ENCODE measurements at places on chromosomes 1 and 21.

- no peak for DNase-seq
These were observed 144.1 kb downstream of the DISC1 start for GRCh38 chr1:231770506-231771175.

DNA sequence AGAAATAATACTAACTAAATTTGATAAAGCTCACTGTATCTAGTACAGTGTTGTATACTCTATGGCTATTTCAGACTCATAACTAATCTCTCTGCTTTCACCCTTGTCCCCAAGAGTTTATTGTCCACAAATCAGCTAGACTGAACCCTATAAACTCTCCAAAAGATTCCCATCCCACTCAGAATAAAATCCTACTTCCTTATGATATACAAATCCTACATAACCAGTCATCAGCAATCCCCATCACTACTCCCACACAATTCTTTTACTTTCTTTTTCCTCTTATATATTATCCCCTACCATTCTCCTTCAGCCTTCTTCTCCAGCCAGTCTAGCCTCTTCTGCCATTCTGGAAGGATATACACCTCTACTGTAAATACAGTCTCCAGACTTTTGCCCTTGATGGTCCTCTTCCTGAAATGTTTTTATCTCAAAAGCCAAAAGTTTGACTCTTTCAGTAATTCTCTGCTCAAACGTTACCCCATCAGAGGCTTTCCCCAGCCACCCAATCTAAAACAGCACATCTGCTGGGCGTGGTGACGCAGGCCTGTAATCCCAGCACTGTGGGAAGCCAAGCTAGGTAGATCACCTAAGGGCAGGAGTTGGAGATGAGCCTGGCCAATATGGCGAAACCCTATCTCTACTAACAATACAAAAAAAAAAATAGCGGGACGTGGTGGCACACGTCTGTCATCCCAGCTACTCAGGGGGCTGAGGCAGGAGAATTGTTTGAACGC, 41.6 kb downstream of the ABL2 start:
- no peak for DNase-seq

DNA sequence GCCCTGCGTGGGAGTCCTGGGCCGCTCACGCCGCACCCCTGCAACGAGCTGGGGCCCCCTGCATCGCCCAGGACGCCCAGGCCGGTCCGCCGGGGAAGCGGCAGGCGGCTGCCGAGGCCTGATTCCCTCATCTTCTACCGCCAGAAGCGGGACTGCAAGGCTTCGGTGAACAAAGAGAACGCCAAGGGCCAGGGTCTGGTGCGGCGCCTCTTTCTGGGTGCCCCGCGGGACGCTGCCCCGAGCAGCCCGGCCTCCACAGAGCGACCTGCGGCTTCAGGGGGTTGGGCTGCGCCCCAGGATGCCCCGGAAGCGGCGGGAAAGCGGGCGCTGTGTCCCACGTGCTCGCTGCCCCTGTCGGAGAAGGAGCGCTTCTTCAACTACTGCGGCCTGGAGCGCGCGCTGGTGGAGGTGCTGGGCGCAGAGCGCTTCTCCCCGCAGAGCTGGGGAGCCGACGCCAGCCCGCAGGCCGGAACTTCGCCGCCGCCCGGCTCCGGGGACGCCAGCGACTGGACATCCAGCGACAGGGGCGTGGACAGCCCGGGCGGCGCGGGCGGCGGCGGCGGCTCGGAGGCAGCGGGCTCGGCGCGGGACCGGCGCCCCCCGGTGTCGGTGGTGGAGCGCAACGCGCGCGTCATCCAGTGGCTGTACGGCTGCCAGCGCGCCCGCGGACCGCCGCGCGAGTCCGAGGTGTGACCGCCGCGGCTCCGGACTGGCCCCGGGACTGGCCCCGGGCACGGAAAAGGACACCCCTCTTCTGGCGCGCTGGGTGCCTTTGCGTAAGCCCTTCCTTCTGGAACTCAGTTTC, 2.7 kb downstream of the FAM110D start:
- no peak for DNase-seq

DNA sequence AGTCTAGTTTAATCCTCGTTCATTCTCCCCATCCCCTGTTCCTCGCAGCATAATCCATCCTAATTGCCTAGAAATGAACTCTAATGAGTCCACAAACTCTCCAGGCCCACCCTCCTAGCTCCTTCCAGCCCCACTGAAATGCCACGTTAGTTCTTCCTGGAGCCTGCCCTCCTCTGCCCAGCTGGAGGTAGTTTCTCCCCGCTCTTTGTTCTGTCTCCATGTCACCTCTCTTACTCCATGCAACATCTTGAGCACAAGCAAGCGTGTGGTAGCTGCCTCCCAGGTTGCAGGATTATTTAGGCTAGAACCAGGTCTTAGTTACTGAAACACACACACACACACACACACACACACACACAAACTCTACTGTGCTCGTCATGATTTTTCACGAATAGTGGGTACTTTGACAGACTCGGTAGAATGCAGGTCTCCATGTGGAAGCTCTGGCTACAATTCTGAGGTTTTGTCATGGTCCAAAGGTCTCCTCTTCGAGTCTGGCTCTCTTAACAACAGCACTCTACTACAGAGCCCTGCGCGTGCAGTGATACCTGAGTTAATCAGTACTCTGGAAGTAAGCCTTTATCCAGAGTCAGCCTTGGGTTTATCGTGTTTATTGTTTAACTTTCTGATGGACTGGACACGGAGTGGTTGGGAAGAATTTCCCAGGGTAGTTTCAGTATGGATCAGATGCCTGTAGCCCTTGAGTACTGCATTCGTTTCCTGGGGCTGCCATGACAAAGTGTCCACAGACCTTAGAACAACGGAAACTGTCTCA, 27.5 kb downstream of the HUNK start:
- no peak for DNase-seq

- DNase-seq, result no peak
These were observed 135.3 kb downstream of the ADSS2 start for GRCh38 chr1:244316407-244316806.

GRCh38 chr1:188429386-188429785, 1600.6 kb downstream of the PLA2G4A start:
- DNase-seq, result no peak

GRCh38 chr21:33055991-33056390, 13.9 kb upstream of the OLIG1 start:
- DNase-seq, result no peak

DNA sequence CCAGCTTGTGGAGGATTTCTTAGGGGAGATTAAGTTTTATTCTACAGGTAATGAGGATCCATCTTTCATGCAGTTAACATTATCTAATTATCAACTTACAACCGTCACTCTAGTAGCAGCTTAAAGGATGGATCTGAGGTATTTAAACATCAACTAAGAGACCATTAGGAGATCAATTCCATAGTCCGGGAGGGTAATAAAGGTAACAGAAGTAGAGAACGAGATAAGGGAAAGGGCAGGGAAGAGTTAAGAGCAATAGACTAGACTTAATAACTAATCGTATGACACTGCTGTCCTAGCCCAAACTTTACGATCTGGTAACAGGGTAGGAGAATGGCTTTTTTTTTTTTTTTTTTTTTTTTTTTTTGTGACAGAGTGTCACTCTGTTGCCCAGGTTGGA, 19.5 kb upstream of the CCDC17 start:
- DNase-seq, result no peak

DNA sequence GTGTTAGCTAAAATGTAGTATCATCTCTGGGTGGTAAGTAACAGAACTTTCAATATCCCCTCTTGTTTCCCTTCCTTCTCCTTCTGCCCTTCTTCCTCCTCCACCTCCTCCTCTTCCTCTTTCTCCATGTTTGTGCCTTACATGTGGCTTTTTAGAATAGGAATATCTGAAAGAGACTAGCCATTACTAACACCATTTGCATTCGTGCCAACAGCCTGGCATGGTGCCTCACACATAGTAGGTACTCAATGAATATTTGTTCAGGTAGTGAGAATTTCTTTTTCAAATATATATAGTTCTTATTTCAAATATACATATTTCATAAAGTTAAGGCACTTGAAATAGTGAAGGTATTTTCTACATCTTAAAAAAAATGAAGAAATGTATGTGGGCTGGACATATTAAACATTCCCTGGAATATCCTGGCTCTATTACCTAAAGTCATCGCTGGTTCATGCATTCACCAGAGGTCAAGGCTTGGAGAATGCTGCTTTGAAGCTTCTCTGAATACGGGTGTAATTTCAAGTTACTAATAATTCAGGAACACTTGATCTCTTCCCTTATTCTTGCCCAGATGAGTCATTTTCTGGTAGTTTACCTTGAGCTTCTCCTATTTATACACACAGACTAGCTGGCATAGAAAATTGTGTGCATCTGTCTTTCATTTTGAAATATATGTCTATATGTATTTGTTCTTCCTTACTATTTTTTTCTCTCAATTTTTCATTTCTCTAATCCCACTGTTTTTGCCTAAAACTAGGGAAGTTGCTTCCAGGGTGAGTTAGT, 319.4 kb downstream of the TGFB2 start:
- no peak for DNase-seq

- no peak for DNase-seq
These were observed 52.7 kb upstream of the FMOD start for GRCh38 chr1:203403586-203403985.

- peak; percentile 75 for DNase-seq
These were observed 23.9 kb downstream of the GPR161 start for GRCh38 chr1:168112673-168113305.

DNA sequence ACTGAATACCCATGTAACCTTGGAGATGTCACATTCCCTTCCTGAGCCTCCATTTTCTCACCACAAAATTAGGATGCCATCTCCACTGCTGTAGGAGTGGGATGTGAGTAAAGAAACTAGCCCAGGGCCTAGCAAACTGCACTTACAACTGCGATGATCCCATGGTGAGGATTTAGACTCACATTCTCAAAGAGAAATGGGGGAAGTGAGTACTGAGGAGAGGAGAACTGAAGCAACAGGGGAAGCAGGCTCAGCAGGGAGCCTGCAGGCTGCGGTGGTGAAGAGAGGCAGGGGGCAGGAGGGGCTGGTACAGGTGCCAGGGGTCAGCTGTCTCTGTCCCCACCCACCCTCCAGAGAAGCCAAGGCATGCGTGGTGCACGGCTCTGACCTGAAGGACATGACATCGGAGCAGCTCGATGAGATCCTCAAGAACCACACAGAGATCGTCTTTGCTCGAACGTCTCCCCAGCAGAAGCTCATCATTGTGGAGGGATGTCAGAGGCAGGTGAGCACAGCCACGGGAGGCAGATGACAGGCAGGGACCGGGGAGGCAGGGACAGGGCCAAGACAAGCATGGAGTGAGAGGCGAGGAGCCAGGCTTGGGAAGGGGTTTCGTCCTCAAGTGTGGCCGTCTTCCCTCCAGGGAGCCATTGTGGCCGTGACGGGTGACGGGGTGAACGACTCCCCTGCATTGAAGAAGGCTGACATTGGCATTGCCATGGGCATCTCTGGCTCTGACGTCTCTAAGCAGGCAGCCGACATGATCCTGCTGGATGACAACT, 16.4 kb upstream of the ATP1A4 start:
- DNase-seq, result no peak

DNA sequence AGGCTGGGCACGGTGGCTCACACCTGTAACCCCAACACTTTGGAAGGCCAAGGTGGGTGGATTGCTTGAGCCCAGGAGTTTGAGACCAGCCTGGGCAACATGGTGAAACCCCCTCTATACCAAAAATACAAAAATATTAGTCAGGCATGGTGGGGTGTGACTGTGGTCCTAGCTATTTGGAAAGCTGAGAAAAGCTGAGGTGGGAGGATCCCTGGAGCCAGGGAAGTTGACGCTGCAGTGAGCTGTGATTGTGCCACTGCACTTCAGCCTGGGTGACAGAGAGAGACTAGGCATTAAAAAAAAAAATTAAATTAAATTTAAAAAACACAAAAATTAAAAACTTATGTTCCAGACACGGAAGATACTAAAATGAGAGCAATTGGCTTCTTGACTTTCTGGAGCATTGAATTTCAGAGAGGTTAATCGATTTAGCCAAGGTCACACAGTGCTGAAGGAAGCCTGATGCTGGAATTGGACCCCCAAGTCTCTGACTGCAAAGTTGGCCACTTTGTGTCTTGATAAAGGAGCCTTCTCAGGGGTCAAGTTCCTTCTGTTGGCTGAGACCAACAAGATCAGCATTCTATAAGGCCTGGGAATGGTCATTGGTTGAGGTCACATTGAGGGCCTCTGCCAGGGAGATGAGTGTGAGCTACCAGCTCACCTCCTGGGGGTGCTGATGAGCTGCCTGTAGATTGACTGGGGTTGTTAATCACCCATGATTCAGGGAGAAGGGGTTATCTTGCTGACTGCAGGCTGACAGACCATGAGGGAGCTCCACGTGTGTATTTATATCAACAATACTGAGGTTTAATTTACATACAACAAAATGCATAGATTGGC, 54.3 kb downstream of the RPS6KA1 start:
- no peak for DNase-seq

DNA sequence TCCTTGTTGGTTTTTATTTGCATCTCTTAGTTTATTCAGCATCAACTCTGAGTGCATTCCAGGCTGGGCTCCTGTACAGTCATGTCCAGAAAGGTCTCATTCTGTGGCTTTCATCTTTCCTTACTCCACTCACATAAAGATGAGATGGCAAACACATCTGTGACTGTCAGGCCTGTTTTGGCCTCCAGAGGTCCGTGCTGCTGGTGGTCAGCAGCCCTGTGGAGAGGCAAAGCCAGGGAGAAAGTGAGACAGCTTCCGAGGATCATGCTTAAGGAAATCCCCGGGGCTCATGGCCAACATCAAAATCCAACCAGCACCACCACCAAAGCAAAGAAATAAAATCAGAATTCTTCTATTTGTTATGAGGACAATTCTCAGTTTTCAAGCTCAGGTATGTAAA, 96.1 kb upstream of the HIVEP3 start:
- DNase-seq, result no peak

DNA sequence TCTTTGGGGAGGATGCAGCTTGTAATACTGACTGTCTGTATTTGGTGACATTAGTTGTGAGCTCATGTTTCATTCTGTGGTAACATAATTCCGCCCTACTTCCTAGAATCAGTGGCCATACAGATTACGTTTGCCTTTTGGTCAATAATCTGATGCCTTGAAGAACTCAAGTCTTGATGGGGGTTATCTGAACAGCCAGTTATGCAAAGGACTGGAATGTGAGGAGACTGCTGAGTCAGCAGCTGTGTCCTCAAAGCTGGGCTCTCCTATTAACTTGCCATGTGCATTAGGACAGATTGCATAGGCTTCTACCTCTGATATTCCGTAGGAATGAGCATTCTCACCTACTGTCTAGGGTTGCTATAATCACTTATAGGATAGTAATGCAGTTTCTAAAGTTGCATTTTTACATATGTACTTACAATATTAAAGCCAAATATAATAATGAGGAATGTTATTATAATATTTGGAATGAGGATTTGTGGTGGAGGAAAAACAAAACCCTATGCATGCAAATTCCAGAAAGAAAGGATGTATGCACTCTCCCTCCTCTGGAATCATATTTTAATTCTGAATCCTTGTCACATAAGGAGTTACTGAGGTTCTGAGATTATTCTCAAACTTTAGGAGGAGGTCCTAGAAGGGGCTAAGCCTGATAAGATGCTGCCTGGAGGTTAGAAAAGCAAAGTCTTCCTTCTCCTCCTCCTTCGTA, 116.0 kb downstream of the NOS1AP start:
- DNase-seq, result no peak
